ENCODE measurements at places on chromosomes 7 and 10.

DNA sequence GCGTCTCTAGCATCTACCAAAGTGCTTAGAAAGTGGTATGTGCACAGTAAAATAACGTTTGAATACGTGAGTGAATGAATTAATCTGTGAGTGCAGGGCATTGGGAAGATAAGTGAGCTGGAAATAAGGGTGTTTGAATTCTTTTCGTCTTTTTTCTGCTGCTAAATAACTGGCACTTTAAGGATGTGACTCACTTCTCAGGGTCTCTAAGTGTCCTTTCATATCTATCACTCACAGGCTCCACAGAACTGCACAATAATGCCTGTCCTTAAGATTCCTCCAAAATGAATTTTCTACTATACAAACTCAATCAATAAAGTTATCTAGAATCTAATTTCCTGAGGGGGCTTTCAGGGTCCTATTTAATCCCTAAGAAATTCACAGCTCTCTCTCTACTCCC is 3.2 kb upstream of the DGKB start:
- DNase-seq, result no peak

- DNase-seq, result no peak
Observed at GRCh38 chr7:4838626-4839334, 23.1 kb downstream of the PAPOLB start.

DNA sequence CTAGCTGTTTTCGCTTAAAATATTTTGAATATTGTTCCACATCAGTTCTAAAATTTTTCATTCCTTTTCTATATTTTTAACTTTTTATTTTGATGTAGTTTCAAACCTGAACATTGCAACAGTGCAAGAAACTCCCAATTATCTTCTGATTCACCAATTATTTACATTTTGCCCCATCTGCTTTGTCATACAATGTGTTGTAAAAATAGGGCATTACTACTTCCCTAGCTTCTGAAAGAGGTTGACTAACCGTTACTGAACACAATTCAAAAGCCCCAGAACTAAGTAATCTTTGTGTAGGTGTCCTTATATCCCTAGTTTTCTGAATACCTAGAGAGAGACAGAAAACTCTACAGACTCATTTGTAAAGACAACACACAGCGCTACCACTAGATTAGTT is 86.7 kb downstream of the AVL9 start:
- no peak for DNase-seq

- no peak for DNase-seq
Observed at GRCh38 chr10:129956876-129957673, 7.0 kb downstream of the EBF3 start.

GRCh38 chr10:114172776-114173602 is 1.0 kb downstream of the CCDC186 start:
- DNase-seq, result no peak

GRCh38 chr10:36474456-36474855 is 650.9 kb upstream of the ANKRD30A start:
- no peak for DNase-seq

DNA sequence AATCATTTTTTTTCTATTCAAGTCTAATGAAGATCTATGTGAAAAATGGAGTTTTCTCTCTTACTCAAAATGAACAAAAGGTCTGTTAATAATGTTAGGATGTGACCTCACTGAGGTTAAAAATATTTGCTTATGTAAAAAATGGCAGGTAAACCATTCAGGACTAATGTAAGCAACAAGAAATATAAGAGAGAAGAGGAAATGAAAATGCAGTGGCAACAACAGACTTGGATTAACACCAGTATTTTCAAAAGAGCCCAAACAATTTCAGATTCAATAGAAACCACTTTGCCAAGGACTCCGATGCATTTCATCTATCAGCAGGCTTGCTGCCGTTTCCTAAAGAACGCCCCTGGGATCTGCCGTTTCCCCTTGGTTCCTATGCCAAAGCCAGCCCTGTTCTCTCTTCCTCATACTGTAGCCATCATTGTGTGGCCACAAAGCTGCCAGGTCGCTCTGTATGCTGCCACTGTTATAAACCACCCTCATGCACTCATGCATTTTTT is 66.4 kb downstream of the MTURN start:
- no peak for DNase-seq

DNA sequence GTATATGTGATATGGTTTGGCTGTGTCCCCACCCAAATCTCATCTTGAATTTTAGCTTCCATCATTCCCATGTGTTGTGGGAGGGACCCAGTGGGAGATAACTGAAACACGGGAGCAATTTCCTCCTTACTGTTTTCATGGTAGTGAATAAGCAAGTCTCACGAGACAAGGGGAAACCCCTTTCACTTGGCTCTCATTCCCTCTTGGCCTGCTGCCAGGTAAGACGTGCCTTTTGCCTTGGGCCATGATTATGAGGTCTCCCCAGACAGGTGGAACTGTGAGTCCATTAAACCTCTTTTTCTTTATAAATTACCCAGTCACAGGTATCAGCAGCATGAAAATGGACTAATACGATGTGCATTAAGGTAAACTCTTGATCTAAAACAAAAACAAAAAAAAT is 357.1 kb upstream of the AOAH start:
- DNase-seq, result no peak

- no peak for DNase-seq
Observed at GRCh38 chr10:16787361-16787791, 29.8 kb downstream of the RSU1 start.

DNA sequence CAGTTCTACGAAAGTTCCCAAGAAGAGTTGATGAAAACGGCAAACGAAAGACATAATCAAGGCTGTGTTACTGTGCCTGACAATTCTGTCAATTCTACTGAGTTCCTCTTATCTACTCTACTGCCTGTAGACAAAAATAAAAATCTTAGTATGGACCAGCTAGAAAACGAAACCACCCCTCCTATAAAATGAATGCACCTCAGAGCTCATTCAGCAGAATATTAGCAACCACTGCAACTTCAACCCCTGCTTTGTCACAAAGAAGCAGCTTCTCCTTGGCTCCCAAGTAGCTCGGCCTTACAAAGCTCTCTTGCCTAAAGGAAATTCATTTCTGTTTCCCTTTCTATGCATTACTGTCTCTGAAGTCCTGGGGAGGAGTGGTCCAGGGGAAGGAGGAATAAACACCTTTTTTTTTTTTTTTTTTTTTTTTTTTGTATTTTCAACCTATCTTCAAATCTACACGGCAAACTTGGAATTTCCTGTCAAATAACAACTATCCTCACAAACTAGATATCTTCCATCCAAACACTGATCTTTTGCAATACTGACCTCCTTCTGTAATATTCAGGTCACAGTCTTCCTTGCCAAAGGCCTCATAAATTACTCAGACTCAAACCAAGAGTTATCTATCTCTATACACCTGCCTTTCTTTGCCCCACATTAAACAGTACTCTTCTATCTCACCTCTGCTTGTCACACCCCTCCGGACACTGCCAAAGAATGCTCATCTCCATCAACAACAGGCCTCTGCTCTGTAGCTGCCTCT is 74.3 kb downstream of the GLI3 start:
- no peak for DNase-seq

- DNase-seq, result no peak
Observed at GRCh38 chr10:26844396-26844975, 16.3 kb downstream of the ABI1 start.
